ENCODE measurements at places on chromosomes 3 and 15.

GRCh38 chr3:152123457-152123856, 145.3 kb upstream of the MBNL1 start:
- no peak for DNase-seq

GRCh38 chr15:73617301-73617831, 15.8 kb downstream of the NPTN start:
- DNase-seq = no peak

- no peak for DNase-seq
Observed at GRCh38 chr3:133829310-133829707, 23.7 kb downstream of the SRPRB start.

GRCh38 chr3:53232641-53233377, 23.0 kb downstream of the TKT start:
- DNase-seq = no peak

DNA sequence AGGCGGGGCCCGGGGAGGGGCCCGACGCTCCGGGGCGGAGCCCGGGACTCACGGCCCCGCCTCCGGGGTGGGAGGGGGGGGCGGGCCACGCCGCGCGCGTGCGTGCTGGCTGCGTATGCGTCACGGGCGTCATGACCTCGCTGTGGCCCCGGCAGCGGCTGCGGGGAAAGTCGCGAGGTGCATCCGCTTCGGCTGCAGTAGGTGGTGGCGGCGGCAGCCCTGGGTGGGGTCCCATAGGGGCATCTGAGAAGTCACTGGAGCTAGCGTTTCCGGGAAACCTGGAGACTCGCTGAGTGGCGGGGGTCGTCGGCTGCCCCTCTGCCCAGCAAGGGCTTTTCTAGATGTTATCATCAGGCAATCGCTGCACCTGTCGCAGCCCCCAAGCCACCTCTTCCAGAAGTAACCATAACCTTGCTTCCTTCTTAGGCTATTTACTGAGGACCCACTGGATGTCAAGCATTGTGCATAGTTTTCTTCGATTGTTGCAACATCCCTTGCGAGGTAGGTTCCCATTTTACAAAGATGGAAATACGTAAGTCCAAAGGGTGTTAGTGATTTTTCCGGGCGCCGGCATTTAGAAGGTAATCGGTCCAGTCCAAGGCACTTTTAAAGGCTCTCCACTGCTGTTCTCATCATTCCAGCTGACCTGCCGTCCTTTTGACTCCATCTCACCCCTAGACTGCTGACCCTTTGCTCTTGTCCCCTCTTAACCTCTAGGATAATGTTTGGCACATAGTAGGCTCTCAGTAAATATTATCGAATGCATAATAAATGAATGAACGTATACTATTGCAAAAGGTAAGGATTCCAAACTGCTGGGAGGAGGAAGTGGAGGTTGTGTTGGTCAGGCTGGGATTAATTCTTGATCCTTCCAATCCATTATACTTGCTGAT, at the start of gene GDPGP1:
TSS of gene GDPGP1 (plus strand) at position 114 of the 893 bp plus-strand sequence. CDS start 6,700 bp downstream, outside the sequence.
- no peak for DNase-seq

DNA sequence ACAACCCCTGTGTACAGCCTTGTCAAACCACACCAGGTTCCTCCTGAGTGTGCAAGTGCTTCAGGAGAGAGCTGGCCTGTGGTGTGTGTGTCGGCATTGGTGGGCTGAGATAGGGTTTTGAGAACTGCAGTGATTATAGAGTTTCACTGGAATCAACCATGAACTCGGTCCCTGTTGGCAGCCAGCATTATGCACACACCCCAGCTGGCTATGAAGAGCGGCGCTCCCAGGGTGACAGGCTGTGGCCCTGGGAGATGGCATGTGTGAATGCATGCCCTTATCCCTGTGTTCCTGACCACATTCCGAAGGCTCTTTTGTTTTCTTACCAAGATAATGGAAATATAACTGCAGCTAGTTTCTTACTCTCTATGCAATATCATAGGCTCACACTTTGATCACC, 101.8 kb downstream of the SNRK start:
- no peak for DNase-seq

DNA sequence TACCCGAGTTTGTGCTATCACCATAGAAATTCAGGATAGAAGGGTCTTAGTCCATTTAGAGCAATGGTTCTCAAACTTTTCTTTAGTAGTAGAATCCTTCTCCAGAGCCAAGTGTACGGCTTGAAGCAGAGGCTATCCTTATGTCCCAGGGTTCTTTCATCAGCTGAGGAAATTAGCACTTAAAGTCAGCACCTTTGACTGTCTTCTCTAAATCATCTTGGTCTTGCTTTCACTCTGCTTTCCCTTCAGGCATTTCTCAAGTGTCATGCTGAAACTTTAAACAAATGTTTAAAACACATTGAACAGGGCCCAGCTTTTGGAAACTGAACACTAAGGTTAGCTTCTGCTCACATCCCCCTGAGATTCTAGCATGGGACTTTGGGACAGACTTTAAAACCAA, 78.2 kb downstream of the TM4SF4 start:
- DNase-seq = no peak

DNA sequence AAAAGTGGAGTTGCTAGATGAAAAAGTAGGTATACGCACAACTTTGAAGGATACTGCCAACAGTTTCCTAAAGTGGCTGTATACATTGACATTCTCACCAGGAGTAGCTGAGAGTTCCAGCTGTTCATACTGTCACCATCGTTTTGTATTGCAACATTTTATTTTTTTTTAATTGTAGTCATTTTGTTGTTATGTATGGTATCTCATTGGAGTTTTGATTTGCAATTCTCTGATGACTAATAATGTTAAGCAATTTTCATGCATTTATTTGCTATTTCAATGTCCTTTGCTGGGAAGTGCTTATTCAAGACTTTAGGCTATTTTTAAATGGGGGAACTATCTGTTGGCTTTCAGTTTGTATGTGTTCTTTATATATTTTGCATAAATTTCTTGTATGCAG, 185.1 kb upstream of the TGFBR2 start:
- no peak for DNase-seq

DNA sequence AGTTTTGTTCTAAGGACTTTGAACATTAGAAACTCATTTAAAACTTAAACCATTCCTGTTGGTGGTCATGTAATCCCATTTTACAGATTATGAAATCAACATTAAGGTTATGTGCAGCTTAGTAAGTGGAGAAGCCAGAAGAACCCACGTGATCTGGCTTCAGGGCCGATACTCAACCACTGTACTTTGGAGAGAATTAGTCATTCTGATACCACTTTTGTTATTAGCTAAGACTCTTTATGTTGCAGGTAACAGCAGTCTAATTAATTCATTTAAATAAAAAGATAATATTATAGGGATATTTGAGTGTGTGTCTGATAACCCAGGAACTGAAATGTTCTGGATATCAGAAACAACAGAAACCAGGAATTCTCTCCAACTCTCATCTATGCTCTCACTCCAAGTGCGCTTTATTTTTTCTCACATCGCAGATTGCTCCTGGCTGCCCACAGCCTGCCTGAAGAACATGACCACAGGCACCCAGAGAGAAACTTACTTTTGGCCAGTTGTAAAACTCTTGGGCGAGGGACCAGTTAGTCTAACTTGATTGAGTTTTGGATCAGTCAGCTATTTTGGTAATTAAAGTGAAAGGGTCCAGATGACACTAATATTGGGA, 25.2 kb downstream of the UBE2E1 start:
- no peak for DNase-seq

Measured in retinal pigment epithelial cell (primary cell).